Activated CD8-positive, alpha-beta memory T cell treated with anti-CD3 and anti-CD28 coated beads for 4 hours (primary cell): ENCODE measurements at places on chromosomes 7 and 10.

DNA sequence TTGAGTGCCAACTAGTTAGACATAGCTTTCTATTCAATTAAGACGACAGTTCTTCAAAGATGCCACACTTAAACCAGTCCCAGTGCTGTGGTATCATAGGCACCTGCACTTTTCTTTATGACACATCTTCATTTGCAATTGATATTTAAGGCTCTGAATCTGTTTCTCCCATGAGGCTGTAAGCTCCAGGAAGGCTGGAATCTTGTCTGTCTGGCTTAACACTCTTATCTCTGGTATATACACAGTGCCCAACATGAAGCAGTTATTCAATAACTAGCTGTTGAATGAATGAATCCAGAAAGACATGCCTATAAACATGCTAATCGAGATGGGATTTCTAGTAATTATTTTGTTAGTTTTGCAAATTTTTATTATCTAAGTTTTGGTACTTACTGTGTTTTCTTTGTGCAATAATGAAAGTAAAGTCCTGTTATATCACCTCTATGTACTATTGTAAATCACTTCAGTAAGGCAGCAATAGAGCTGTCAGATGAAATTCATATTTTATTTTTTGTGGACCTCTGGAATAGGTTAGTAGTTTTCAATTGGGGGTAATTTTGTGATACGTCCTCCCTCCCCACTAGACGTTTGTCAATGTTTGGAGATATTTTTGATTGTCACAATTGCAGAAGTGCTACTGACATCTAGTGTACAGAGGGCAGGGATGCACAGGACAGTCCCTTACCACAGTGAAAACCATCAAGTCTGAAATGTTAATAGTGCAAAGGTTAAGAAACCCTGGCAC lies 51.3 kb upstream of the STEAP4 start:
- DNase-seq = no peak

GRCh38 chr7:142323706-142324105 lies 65.8 kb upstream of the PRSS58 start:
- no peak for DNase-seq

DNA sequence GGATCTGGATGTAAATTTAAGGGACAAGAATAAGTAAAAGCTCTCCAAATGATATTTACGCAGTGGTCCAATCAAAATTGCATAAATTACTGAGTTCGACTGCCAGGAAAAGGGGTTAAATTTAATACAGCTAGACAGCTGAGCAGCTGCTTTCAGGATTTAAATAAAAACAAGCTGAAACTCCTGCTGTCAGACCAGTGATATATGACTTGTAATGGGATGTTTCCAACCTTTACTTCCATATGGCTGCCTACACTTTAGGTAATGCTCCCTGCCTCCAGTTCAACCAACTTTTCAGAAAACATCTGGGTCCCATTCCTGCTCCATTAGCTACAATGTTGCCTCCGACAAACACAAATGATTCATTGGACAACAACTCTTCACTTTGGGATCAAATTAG lies 326.3 kb upstream of the DGKB start:
- DNase-seq = no peak

- no peak for DNase-seq
Observed at GRCh38 chr7:29265208-29265923, 70.8 kb downstream of the CHN2 start.

GRCh38 chr10:113347508-113347907 lies 205.3 kb upstream of the HABP2 start:
- no peak for DNase-seq

- no peak for DNase-seq
Observed at GRCh38 chr10:79070081-79070605, 1.4 kb downstream of the ZMIZ1 start.

DNA sequence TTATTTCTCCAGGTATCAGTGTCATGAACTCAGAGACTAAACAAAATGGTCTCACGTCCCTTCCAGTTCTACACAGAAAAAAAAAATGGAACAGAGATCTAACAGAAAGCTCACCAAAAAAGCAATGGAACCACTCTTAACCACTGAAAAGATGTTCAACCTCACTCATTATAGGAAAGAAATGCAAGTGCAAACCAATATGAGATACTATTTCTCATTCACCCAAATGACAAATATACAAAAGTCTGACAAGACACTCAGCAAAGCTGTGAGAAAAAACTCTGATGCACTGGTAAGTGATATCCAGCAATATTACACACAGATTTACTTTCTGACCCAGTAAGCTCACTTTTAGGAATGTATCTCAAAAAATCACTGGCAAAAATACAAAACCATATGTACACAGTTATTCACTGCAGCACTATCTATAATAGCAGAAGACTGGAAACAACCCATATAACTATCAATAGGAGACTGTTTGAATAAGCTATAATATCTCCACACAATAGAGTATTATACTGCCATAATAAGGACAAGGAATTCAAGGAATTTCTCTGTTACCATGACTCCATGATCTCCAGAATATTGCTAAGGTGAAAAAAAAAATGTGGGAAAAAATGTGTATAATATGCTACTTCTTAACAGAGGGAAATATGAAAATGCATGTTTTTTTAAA lies 36.6 kb downstream of the ABI1 start:
- DNase-seq = no peak

- no peak for DNase-seq
Observed at GRCh38 chr7:121288894-121289293, 39.9 kb upstream of the WNT16 start.

- no peak for DNase-seq
Observed at GRCh38 chr7:78747592-78747991, 705.9 kb downstream of the MAGI2 start.

- no peak for DNase-seq
Observed at GRCh38 chr10:47450442-47450841, 33.5 kb downstream of the ANXA8 start.
